ENCODE measurements at places on chromosomes 5 and 9. TPM values are rescaled to one million over a fixed set of nuclear protein-coding genes. Genes with fewer than 3 reads are reported as not detected.
A peak's percentile ranks its signal among the peaks of the same experiment; 100 is the strongest.

DNA sequence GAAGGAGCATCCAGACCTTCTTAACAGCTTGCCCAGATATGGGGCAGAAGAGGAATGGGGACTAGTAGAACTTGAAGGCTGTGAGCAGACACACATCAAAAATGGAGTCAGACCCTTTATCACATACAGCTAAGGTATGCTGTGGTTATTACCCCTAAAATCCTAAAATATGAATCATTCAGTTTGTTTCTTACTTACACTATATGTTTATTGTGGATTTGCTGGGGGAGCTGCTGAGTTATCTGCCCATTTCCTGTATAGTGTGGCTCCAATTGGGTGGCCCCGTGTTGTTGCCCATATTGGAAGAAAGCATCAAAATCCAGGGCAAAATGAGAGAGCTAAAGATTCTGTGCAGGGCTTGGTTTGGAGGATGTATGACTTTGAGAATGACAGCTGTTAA is 56.9 kb downstream of the AP3S1 start:
- no peak for DNase-seq

PTGR1 gene
- total RNA-seq = 1.0 TPM

DNA sequence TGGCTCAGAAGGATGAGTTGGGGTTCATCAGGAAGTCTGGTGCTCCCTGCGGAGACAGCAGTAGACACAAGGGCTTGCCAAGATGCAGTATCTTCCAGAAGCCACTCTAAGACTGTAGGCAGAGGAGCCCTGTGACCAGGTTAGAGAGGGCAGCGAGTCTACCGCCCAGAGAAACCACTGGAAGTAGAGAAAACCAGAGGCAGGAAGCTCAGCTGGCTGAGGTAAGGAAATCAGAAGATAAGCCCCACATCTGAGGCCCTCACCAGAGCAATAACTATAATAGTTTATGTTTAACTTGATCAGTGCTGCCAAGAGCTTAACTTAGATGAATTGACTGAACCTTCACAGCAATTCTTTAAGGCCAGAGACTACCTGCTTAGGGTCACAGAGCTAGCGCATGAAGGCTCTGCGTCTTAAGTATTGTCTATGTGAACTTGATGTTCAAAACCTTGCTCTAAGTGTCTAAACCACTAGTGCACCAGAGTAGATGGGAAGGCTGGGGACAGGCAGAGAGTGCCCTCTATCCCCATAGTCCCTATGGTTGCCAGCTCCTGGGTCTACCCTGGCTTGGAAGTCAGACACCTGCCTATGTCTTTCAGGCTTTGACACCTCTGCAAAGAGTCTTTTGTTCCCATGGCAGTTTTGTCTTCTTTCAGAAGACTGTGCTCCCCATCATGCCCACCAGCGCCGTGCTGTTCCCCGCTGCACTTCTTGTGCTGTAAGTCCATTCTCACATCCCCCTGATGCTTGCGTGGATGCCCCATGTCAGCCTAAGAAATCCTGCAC is 228.2 kb upstream of the KLF4 start:
- no peak for DNase-seq

DNA sequence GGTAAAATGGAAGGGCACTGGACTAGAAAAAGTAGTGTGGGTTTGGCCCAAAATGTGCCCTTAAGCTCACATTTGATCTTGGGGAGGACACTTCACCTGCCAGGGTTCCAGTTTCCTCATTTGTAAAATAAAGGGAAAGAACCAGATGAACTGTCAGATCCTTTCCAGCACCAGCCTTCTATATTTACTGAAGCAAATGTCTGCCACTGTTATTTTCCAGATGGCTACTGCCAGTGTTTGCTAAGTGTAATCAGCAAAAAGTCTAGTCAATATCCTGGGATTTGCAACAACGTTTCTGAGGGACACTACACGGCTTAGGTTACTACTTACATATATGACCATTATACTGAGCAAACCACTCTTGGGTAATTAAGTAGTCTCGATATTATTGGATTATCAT is 340.3 kb downstream of the KCNN2 start:
- no peak for DNase-seq

GRCh38 chr5:141947316-141947715 is 10.7 kb downstream of the PCDH12 start:
- no peak for DNase-seq

- no peak for DNase-seq
Observed at GRCh38 chr9:102796244-102796643, 198.9 kb upstream of the CYLC2 start.

RNF208 gene
- 3.0 TPM for total RNA-seq

- peak; percentile 51 for DNase-seq
Observed at GRCh38 chr5:10489810-10490426, 48.2 kb downstream of the ROPN1L start.

EIF4E1B gene
- not detected for total RNA-seq

ABO gene
- not detected for total RNA-seq

- DNase-seq = no peak
Observed at GRCh38 chr5:29296548-29296947, 1896.9 kb upstream of the CDH6 start.

- no peak for DNase-seq
Observed at GRCh38 chr5:54645882-54646355, 128.4 kb downstream of the SNX18 start.

DNA sequence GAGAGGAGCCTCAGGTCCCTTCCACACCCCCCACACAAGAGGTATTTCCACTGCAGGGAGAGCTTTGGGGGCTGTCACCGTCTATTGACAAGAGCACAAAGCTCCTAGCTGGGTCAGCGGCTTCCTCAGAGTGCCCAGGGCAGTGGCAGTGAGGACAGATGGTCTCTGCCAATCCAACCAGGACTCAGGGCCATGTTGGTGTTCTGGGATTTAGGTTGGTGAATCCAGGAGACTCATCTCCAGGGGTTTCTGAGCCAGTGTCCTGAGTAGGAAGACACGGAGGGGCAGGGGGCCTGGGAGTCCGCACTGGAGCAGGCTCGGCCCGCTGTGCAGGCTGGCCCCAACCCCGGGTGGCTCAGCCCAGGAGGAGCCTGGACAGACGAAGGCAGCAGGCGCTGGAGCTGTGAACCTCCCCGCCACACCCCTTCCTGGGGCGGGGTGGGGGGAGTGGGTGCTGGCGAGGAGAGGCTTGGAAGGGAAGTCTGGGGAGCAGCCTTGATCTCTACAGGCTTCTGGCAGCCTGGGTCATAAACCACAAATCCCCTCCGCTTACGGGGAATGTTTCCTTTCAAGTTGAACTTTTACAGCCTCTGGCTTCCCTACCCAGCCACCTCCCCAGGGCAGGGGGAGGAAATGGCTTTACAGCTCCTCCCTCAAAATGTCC is 19.6 kb downstream of the CRB2 start:
- DNase-seq = no peak

LRRC19 gene
- not detected for total RNA-seq

NAIP gene
- total RNA-seq = 7.2 TPM

SPATA31E1 gene
- not detected for total RNA-seq

DNA sequence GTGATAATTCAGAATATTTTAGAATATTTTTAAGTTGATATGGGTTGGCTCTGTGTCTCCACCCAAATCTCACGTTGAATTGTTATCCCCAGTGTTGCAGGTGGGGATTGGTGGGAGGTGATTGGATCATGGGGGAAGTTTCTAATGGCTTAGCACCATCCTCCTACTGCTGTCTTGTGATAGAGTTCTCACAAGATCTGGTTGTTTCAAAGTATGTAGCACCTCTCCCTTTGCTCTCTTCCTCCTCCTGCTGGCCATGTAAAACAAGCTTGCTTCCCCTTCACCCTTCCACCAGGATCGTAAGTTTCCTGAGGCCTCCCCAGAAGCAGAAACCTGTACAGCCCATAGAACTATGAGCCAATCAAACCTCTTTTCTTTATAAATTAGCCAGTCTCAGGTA is 214.6 kb upstream of the C9orf72 start:
- no peak for DNase-seq

GDNF gene
- total RNA-seq = not detected

FAXDC2 gene
- not detected for total RNA-seq

GRCh38 chr5:17802256-17802655 is 168.0 kb downstream of the TAF11L14 start:
- no peak for DNase-seq

- DNase-seq = peak; percentile 49
Observed at GRCh38 chr9:125631391-125632085, 75.5 kb downstream of the MAPKAP1 start.

GRCh38 chr9:128940271-128940921 is 7.0 kb downstream of the DOLK start:
- DNase-seq = no peak

GCNT4 gene
- 0.41 TPM for total RNA-seq

DNA sequence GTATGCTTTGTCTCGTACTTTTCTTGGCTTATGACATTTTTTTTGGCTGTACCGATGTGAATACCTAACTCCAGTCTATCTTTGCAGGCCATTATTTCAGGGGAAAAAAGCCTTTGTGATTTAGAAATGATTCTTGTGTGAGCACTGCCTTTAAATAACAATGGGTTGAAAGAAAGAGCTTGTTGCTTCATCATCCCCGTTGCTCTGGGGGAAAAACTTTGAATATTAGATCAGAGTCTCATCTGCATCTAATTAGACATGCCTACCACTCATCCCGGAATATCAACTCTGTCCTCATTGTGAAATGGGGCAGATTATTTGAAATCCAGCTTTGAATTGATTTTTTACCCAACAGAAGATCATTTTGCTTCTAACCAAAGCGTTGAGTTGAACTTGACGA is 13.5 kb downstream of the CXCL14 start:
- no peak for DNase-seq

- no peak for DNase-seq
Observed at GRCh38 chr5:71910741-71911140, 191.7 kb downstream of the CARTPT start.

DNA sequence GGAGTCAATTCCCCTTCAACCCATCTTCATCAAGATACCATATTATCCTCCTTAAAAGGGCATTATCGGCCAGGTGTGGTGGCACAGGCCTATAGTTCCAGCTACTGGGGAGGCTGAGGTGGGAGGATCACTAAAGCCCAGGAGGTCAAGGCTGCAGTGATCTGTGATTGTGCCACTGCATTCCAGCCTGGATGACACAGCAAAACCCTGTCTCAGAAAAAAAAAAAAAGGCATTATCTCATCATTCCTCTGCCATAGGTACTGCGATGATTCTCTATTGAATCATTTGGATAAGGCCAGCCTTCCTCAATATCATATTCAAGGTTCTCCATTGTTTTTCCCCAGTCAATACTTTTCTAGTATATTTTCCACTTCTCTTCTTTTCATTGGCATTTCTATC is 39.2 kb upstream of the RAB3C start:
- DNase-seq = no peak

LVRN gene
- 0.23 TPM for total RNA-seq

PDE8B gene
- total RNA-seq = 0.68 TPM

DNA sequence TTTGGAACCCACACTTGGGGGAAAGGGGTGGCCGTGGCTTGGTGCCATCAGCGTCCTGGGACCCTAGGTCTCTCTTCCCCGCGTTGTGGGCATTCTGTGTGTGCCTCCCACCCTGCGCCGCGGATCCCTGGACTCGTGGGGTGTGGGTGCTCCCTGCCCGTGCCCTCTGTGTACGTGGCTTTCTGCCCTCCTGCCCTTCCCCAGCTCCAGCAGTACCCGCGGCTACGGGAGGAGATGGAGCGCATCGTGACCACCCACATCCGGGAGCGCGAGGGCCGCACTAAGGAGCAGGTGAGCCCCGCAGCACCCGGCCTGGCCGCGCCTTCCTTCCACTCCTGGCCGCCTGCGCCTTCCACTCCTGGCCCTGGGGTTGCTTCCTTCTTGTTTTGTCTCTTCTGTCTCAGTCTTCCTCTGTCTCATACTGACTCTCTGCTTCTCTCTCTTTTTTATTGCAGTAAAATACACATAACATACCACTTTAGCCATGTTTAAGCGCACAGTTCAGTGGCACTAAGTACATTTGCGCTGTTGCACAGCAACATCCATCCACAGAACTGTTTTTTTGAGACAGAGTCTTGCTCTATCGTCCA is 30.7 kb downstream of the DNM1 start:
- DNase-seq = no peak

DNA sequence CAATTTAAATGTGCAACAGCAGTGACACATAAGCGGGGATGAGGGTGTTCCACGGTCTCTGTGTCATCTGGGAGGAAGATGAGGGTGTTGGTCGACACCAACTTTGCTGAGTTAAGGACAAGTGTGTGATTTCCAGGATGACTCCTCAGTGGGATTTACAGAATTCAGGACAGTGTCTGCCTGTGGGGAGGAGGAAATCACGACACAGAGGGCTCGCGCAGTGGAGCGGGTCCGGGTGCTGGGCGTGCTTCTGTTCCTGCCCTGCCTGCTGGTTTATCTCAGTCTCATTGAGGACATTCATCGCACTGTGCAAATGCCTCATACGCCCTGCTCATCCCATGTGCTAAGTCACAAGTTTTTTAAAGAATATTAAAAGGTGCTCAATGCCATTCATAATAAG is 73.7 kb upstream of the ADAMTS2 start:
- no peak for DNase-seq

DNA sequence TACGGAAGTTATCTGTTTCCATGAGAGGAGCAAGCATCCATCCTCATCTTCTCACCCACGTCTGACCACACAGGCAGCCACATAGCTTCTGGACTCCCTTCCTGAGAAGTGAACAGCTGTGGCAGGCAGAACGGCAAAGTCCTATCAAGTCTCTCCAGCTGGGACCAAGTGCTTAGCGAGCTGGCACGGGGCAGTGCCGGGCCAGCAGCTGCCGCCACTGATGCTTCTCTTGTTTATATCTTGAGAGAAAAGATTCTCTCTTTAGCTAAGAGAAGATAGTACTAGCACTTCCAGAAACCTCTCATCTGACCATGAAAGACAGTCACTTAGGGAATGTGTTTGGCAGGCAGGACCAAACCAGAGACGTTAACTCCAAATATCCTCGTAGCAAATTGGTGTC is 37.2 kb downstream of the PLAC8L1 start:
- DNase-seq = no peak

DNA sequence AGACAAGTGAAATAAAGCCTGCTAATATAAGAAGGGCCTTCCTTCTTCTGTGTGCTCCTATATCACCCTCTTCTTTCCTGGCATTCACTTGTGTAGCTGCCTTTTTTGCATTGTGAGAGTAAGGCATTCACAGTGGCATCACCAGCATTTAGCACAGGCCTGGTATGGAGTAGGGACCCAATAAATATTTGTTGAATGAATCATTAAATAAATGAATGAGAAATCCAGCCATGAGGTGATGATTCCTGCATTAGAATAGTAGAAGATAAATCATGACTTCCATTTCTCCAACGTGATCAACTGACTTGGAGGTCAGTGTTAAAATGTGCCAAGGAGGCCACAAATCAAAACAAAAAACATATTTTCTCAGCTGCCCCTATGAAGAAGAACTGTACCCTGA is 3.9 kb downstream of the PLPPR1 start:
- DNase-seq = no peak

DNA sequence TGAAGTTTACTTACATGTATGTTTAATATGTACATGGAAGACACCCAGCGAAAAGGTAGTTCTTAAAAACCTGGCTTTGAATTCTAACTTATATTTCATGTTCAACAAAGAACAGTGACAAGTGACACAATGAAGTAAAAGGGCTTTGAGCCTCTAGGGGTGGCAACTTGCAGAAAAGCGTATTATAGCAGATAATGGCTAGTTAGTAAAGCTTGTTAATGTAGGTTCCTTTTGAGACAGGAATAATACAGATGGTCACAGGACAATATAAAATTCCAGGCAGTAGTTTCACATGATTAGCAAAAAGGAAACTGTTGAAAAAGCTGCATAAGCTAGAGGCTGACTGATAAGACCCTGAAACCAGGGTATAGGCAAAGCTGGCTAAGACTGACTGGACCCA is 132.4 kb upstream of the FTMT start:
- DNase-seq = no peak

Measured in activated CD8-positive, alpha-beta memory T cell treated with anti-CD3 and anti-CD28 coated beads, Interleukin-2, amount 10 ng/mL, durations not matched to agents 7 days and 5 days (primary cell).